ENCODE measurements at places on chromosomes 2 and 18.

- DNase-seq = peak; percentile 37
Observed at GRCh38 chr2:28588292-28588670, 92.4 kb downstream of the PLB1 start.

- no peak for DNase-seq
Observed at GRCh38 chr2:69065735-69066336, 52.9 kb downstream of the ANTXR1 start.

- no peak for DNase-seq
Observed at GRCh38 chr18:55685638-55686037, 97.6 kb upstream of the TCF4 start.

GRCh38 chr2:171142398-171142797, 18.3 kb downstream of the TLK1 start:
- DNase-seq = no peak

GRCh38 chr2:46647766-46648742, 168.7 kb downstream of the TMEM247 start:
- DNase-seq = no peak

GRCh38 chr2:233728723-233729301, at the start of gene UGT1A3:
TSS of gene UGT1A3 (plus strand) at chr2:233729042. CDS start at chr2:233729127, 85 bp downstream.
- no peak for DNase-seq

GRCh38 chr2:61645911-61646310, 107.8 kb upstream of the XPO1 start:
- no peak for DNase-seq

GRCh38 chr2:109326306-109326705, 197.3 kb downstream of the SH3RF3 start:
- no peak for DNase-seq

GRCh38 chr18:7174344-7175095, 56.4 kb upstream of the LRRC30 start:
- DNase-seq = no peak

GRCh38 chr2:26175466-26176278, 2.8 kb downstream of the GAREM2 start:
- no peak for DNase-seq

GRCh38 chr2:227848586-227848985, 22.8 kb upstream of the DAW1 start:
- no peak for DNase-seq

GRCh38 chr2:178359192-178359912, 91.6 kb downstream of the PRKRA start:
- no peak for DNase-seq

DNA sequence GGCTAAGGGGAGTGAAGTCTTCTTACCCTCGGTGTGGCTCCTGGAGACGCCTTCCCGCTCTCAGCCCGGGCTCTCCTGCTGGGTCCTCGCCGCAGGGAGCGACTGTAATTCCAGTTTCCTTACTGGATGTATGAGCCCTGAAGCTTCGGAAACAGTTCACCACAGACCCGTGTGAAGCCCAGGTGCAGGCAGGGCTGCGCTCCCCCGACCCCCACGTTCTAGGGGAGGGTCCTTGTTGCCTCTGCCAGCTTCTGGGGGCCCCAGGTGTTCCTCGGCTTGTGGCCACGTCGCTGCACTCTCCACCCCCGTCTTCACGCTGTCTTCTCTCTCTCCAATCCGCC, 5.1 kb upstream of the ASB1 start:
- DNase-seq = no peak

DNA sequence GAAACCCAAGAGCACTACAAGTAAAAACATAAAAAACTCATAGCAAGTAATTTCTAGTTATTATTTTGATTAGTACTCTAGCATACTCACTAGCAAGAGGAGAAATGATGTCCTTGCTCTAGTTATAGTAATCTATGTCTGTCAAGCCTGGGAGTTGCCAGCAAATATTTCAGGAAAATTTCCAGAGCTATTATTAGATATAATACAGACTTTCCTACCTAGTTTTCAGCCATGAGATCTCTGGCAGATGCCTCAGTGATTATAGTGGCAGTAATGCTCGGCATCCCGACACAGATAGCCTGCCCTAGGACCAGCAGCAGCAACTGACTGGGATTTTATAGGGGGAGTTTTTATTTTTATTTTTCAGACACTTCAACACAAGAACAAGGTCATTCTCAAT, 224.4 kb downstream of the ZNF385B start:
- no peak for DNase-seq

DNA sequence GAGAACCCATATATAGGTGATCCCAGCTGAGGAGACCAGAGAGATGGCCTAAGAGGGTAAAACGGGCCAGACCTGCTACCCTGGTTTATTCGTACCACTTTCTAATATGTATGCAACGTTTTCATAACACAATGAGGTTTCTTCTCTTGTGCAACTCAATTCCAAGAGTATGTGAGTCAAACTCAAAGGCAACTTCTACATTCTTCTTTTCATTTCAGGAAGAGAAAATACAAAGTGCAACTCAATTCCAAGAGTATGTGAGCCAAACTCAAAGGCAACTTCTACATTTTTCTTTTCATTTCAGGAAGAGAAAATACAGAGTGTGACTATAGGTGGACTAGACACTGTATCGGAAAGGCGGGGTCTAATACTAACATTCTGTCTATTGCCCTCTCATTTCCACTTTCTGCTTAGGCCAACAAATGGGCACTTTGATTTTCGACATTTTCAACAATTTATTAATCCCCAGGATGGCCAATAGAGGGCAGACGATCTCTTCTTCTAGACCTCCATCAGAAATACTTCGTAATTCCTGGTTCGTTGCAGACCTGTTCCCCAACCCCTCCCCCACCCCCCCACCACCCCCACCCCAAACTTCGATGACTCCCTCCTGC, 3.7 kb upstream of the CRIM1 start:
- no peak for DNase-seq

DNA sequence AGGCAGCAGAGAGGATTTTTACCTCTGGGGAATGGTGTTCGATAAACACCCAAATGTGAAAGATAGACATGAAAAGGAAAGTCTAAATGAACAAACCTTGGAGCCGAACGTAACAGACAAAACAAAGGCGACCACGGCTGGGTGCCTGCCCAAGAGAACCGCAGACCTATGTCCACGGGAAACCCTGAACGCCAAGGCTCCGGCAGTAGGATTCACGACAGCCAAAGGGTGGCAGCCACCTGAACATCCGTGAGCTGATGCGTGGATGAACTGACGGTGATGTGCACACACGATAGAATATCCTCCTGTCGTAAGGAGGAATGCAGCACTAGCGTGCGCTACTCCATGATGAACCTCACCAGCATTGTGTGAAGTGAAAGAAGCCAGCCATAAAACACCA, 85.6 kb downstream of the MBP start:
- DNase-seq = no peak

DNA sequence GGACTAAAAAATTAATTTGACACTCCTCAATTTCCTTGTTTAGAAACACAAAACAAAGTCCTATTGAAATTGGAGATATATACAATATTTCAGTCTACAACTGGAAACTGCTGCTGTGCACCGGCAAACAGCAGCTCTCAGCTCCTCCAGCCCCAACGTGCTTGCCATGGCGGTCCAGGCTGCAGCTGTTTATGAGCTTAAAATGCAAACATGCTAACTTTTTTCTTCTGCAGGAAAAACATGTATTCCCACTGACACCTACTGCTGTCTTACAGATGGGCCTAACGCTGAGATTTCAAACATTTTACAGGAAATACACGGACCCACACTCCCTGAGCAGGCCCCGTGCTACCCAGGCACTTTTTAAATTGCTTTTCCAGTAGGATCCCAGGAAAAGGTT, 195.5 kb downstream of the BCL11A start:
- DNase-seq = no peak

- no peak for DNase-seq
Observed at GRCh38 chr2:240995041-240996021, 3.1 kb upstream of the SNED1 start.

- DNase-seq = no peak
Observed at GRCh38 chr2:184261818-184262217, 336.5 kb upstream of the ZNF804A start.

DNA sequence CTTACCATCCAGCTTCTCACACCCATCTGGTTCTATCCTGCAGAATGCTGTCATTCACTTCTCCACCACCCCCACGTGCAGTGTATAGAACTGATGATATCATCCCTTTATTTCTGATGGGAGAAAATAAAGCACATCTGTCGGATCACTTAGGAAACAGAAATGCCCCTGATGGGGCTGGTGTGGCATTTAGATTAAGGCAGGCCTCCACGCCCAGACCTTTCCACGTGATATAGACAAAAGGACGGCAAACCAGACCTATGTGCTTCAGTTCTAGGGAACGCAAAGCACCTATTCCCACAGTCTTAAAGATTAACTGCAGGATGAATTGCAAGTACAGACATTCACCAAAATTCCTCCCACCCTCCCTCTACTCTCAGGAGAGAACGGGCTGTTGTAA, 27.6 kb upstream of the CABLES1 start:
- DNase-seq = no peak

- no peak for DNase-seq
Observed at GRCh38 chr2:201793631-201794030, 12.7 kb upstream of the CDK15 start.

DNA sequence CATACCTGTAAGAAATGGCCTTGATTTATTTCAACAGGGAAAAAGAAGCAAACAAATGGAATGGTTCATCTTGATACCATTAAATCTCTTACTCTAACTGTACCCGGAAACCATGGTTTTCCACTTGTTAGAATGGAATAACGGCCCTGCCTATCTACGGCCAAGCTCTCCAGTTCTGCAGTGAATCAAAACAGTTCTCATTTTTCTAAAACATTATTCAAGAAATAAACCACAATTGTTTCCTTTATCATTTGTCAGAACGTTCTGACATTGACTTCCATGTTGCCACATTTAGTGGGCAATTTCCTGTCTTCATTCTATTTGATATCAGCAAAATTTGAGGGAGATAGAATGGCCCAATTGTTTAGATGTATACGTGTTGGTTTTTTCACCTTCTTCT, 118.8 kb upstream of the CDH19 start:
- no peak for DNase-seq
